Panc1 (cell line): ENCODE measurements at places on chromosomes 6 and 20.

DNA sequence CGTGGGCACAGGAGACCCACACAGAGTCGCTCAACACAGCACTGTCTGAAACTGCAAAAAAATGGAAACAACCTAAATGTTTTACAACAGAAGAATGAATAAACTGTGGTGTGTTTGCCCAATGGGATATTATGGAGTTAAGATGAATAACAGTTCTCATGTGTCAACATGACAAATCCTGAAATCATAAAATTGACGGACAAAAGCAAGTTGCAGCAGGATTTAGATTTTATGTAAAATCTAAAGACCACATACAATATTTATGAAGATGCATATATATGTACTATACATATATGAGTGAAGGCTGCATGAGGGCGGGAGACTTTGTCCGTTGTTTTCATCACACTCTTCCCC is 79.7 kb downstream of the GRM4 start:
- DNase-seq = no peak
- no peaks in the 10 kb centered on the region for H3K36me3 ChIP-seq
- H3K4me3 ChIP-seq = no peak overlapping the region
- 0 out of 2 replicates have a peak, but pooled peaks cover 2% of the 10 kb centered on the region for H3K4me1 ChIP-seq
- peaks cover 5% of the 10 kb centered on the region for H3K27me3 ChIP-seq

- no peak overlapping the region for H3K27ac ChIP-seq
- H3K4me3 ChIP-seq = no peak overlapping the region
Observed at GRCh38 chr20:9635750-9636149, 121.4 kb downstream of the LAMP5 start.

- no peak overlapping the region for H3K4me3 ChIP-seq
- H3K36me3 ChIP-seq = no peaks in the 10 kb centered on the region
- no peak for DNase-seq
- H3K4me1 ChIP-seq = peaks cover 4% of the 10 kb centered on the region; the same call in 1 of the 2 replicates
- H3K27me3 ChIP-seq = no peaks in the 10 kb centered on the region
Observed at GRCh38 chr6:157005940-157006339, 228.8 kb downstream of the ARID1B start.

DNA sequence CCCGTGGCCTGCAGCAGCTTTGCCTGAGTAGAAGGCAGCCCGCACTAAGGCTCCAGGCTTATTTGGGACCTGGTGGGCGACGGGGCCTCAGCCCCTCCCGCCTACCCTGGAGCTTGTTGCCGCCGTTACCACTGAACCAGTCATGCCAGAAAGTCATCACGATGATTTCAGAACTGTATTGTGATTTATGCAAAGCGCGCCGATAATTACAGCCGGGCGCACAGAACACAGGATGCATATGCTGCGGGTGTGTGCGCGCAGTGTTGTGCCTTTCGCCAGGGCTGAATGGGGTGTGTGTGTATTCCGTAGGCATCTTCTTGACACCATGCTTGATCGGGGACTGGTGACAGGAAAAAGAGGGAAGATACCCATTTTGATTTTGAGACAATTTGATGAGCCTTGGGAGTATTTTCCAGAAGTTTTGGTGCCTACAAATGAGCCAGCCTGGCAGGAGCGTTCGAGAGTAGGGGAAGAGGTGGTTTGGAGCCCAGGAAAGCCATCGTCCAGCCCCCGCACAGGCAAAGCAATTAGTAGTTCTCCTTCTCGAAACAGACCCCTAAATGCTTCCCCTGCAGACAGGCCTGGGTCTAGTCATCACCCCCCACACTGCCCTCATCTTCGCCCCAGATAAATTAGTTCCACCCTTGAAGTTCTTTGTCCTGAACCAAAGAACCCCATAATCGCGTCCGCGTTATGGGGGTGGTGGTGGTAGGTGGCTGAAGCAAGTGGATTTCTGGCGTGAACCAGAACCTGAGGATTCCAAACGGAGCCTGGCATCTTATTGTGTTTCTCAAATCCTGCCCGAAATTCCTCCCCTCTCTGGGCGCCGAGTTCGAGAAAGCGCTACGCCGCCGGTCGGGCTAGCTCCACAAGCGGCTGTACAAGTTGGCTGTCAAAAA is 1.9 kb upstream of the NR2E1 start:
- DNase-seq = no peak
- H3K27me3 ChIP-seq = peaks cover 63% of the 10 kb centered on the region
- no peak overlapping the region for H3K27ac ChIP-seq
- no peaks in the 10 kb centered on the region; the same call in 1 of the 2 replicates for H3K36me3 ChIP-seq
- peaks cover 12% of the 10 kb centered on the region; the same call in 1 of the 2 replicates for H3K4me1 ChIP-seq
- H3K4me3 ChIP-seq = no peak overlapping the region

- no peak for DNase-seq
- no peak overlapping the region for H3K27ac ChIP-seq
- H3K27me3 ChIP-seq = no peaks in the 10 kb centered on the region
- no peaks in the 10 kb centered on the region for H3K4me1 ChIP-seq
- no peak overlapping the region for H3K4me3 ChIP-seq
Observed at GRCh38 chr6:151721671-151722070, 85.8 kb upstream of the ESR1 start.
